CD4-positive, alpha-beta T cell treated with Interleukin-21 for 1 hour (primary cell): ENCODE measurements at places on chromosomes 16 and 17.

DNA sequence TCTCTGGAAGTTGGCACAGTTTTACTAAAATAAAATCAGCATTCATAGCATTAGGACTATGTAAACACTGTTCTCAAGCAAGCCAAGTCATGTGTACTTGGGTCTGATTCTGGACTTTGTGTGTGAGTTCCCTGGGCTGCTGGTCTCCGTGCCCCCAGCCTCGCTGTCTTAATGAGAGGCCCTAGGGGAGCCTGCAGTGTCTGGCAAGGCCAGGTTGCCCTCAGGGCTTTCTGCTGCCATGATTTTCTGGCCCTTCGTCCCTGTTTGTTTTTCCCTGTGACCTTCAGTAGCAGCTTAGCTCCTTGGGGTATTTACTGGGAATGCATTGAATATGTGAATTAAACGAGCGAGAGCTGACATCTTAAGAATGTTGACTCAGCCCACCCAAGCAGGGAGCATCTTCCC is 161.8 kb downstream of the RPTOR start:
- DNase-seq, result no peak

DNA sequence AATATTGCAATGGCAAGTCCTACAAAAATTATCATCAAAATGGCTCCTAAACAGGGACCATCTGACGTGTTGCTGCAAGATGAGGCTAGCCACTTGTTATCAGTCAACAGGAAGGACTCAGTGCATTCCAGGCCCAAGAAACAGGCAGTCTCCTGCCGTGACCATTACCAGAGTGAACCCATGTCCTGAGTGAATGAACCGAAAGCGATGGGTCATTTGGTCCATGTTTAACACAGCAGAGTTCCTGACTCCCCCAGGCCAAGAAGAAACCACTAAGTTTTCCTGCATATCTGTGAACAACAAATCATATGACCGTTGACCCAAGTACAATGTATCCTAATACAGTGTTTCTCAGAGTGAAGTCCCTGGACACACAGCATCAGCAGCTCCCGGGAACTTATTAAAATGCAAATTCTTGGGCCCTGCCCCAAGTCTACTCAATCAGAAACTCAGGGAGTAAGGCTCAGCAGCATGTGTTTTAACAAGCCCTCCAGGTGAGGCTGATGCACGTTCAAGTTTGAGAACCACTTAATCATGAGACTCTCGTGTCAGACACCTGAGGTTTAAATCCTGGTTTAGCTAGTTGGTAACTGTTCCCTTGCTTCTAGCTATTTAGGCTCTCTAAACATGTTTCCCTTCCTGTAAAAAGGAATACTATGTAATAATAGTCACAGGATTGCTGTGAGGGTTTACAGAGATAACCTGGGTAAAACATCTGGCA is 429.4 kb upstream of the MAF start:
- DNase-seq, result no peak

GRCh38 chr16:66263168-66263972 is 103.1 kb upstream of the CDH5 start:
- no peak for DNase-seq

GRCh38 chr17:47224966-47225365 is 15.8 kb downstream of the MYL4 start:
- DNase-seq, result no peak

DNA sequence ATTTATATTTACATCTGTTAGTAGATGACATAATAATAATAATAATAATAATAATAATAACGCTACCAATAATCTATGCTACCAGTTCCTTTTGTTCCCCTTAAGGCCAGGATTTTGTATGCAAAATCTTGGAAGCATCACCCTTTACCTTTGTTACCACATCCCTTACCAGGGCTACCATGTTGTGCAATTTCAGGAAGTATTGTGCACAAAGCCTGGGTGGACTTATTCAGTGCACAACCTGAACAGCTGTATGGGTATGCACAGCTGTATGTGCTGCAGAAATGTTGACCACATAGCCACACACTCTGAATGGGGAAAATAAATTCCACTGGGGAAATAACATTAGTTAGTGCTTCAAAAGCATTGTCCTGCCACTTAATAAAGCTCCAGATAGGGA is 19.9 kb upstream of the CALB2 start:
- DNase-seq, result no peak

GRCh38 chr17:14165616-14166015 is 71.0 kb downstream of the CDRT15 start:
- no peak for DNase-seq

DNA sequence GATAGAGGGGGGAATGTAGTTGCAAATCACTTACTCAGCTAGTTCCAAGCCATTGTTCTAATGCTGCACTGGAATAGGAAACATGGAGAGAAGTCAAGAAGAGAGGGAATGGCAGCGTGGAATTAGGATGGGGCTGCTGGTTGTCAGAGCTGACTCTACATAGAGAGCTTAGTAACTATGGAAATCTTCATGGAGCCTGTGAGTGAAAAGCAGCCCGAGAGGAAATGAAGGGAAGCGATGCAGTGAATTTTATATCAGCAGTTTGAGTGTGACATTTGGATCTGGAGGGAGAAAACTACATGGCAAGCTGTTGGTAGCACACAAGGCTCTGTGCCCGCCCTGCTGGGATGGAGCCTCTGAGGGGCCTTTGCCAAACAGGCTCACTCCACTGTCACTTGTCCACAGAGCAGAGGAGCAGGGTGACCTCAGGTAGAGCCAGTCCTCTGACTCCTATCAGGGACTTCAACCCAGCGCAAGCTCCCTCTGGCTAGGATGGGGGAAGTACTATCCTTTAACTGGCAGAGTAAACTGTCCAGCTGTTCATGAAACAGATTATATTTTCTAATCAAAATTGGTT is 27.9 kb upstream of the PMFBP1 start:
- no peak for DNase-seq

GRCh38 chr16:13634959-13635358 is 285.0 kb upstream of the ERCC4 start:
- no peak for DNase-seq

DNA sequence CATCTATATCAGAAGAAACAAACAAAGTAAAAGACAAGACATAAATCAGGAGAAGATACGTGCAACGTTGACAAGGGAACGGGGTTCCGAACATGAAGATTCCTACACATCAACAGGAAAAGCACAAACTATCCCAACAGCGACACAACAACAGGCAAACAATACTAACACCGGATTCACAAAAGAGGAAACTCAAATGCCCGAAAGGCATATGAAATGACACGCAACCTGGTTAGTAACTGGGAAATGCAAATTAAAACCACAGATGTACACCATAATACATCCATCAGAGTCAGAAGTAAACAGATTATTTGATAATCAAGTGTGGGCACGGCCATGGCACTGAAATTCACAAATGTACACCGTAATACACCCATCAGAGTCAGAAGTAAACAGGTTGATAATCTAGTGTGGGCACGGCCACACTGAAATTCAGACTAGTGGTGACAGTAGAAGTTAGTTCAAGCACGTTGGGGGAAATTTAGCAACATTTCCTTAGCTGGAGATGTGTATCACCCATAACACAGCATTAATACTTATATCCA is 171.9 kb upstream of the RPH3AL start:
- DNase-seq, result no peak

- no peak for DNase-seq
These were observed 82.6 kb upstream of the MPHOSPH6 start for GRCh38 chr16:82252582-82252981.

- peak; percentile 39 for DNase-seq
These were observed 2.4 kb upstream of the FOXL1 start for GRCh38 chr16:86575754-86576557.

GRCh38 chr16:84052071-84052622 is 9.6 kb upstream of the SLC38A8 start:
- no peak for DNase-seq

DNA sequence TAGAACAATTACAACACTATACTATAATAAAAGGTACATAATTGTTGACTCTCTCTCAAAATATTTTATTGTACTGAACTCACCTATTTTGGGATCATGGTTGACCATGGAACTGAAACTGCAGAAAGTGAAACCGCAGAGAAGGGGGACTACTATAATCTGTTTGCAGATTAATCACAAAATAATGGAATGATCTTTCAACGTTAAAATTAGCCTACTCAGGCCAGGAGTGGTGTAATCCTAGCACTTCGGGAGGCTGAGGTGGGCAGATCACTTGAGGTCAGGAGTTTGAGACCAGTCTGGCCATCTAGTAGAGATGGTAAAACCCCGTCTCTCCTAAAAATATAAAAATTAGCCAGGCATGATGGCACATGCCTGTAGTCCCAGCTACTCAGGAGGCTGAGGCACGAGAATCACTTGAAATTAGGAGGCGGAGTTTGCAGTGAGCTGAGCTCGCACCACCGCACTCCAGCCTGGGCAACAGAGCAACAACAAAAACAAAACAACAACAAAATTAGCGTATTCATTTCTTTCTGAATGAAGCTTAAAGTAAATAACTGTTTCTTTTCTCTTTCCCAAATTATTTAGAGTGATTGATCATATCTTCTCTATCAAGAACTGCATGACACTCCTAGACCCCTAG is 45.6 kb downstream of the IKZF3 start:
- DNase-seq, result peak; percentile 68

- DNase-seq, result no peak
These were observed 27.3 kb downstream of the CIBAR2 start for GRCh38 chr16:85084841-85085510.

- no peak for DNase-seq
These were observed 381 bp downstream of the CTNS start for GRCh38 chr17:3636908-3637373.

GRCh38 chr16:77306075-77306474 is 106.9 kb downstream of the SYCE1L start:
- DNase-seq, result no peak

DNA sequence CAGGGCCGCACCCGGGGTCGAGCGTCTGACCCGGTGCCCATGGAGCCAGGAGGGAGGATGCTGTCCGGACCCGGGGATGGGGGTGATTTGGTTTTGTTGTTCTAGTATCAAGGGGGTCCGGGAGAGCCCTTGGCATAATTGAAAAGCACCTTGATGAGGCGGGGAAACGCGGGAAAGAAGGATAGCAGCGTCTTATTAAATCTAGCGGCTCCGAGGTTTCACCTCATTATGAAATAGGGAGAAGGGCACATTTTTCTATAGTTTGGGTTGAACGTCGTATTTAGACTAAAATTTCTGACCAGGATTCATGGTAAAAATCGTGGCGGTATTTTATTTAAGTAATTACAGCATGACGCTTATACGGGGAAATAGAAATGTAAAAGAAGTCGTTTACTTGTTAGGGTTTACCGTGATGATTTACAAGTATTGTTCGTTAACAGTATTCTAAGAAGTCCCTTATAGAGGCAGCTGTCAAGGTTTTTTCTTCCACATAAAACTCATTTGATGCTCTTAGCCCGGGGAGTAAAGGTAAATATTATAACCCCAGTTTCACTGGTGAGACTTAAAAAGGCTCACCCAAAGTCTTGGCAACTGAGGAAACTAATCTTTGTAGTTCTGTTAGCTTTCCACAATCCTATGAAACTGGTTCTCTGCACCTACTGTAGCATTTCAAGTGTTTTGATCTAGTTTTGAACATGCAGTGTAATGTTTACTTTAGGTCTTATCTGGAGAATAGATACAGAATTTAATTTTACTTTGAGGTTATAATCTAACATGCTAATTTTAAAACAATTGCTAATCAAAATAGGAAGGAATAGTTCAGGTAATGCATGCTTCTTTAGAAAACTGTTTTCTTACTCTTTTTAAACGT is 756 bp downstream of the LUC7L3 start:
- DNase-seq, result no peak

GRCh38 chr17:19513897-19514488 is 19.7 kb upstream of the SLC47A1 start:
- peak; percentile 71 for DNase-seq

DNA sequence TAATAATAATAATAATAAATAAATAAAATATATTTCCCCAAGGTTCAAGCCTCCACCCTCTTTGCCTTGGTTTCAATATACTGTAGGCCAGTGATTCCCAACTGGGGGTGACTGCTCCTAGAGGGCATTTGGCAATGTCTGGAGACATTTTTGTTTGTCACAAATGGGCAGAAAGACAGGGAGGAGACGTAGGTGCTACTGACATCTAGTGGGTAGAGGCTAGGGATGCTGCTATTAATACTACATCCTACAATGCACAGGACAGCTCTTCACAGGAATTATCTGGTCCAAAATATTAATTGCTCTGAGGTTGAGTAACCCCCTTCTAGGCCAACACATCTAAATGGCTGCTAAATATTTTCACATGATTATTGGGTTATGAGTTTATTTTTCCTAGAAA is 12.8 kb upstream of the PRR14 start:
- DNase-seq, result peak; percentile 63

DNA sequence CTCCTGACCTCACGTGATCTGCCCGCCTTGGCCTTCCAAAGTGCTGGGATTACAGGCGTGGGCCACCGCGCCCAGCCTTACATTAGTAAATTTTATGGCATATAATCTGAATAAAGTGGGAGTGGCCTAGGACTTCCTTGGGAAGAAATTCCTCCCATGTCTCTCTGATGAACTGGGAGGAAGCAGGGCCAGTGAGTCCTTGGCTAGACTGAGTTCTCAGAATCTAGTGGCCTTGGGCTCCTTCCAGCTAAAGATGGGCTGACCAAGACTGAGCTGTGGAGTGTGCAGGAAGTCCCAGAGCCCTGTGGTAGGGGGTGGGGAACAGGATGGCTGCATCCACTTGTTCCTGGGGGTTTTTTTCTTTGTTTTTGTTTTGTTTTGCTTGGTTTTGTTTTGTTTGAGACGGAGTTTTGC is 10.0 kb upstream of the NAGLU start:
- no peak for DNase-seq

GRCh38 chr17:43373356-43373755 is 25.4 kb upstream of the ARL4D start:
- no peak for DNase-seq

DNA sequence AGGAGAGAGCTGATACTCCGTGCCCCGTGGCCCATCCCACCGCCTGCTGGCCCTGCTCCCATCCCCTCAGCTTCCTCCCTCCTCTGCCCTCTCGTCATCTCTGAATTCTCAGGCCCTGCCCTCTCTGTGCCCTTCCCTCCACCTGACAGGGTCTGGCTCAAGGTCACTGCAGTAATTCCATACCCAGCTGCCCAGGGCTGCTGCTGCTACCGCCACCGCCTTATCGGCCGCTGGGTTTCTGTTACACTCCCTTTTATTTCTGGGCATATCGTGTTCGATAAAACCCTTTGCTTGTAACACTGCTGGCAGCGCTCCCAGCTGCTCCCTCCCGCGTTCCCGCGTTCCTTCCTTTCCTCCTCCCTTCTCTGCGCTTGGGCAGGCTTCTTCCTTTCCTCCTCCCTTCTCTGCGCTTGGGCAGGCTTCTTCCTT is 1.2 kb downstream of the EPN3 start:
- no peak for DNase-seq

DNA sequence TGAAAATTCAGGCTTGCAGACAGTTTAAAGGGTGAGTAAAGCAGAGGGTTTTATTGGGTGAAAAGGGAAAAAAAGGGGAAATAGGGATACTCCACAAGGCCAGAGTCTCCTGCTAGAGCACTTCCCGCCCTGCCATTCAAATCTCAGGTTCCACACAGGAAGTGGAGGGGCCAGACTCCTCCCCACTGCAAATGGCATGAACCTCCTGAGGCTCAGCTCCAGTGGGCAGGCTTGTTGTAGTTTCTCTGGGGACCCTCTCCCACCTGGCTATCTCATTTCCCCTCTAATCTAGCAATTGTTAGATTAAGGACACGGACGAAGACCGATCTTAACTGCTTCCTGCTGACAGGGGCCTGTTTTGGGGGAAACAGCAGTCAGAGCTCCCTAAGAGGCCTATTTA is 43.4 kb downstream of the TAOK1 start:
- no peak for DNase-seq

GRCh38 chr16:53839150-53839549 is 135.2 kb downstream of the FTO start:
- DNase-seq, result no peak

- no peak for DNase-seq
These were observed 96.8 kb downstream of the CNTNAP4 start for GRCh38 chr16:76373998-76374397.
